Stimulated activated CD4-positive, alpha-beta T cell treated with anti-CD3 and anti-CD28 coated beads, Interleukin-15, amount 100 ng/mL, for 48 hours (primary cell): ENCODE measurements at places on chromosomes 1 and 21.

GRCh38 chr1:238377280-238377919 lies 486.7 kb upstream of the ZP4 start:
- DNase-seq = no peak

DNA sequence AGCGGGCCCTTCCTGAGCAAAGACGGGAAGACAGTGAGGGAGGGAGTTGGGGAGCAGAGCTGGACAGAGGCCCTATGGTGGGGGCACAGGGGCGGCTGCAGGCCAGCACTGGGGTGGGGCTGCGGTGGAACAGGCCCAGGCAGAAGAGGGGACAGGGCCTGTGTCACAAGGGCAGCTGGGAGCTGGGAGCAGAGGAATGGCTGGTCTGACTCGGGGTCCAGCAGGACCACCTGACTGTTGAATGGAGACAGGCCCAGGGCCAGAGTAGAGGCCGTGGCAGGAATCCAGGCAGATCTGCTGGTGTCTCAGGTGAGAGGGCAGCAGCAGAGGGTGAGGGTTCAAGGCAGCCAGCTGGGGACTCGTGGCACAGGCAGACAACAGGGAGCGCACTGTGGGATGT lies 25.3 kb downstream of the CTNNBIP1 start:
- no peak for DNase-seq

DNA sequence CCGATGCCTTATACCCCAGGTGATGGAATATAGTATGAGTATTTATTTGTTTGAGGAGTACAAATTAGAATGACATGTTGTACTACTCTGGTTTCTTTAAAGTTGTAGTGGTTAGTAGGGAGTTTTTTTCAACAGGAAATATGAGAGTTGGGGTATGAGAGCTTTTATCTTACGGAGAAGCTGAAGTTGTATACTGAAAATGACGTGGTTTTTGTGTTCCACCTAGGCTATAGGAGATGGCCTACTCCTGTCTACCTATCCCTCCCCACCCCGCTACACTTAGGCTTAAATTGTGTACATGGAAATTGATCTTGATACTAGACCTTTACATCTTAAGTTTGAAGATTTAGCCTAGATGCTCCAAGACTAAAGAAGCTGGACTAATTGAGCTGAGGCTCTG lies 6.8 kb upstream of the HAX1 start:
- DNase-seq = no peak

- no peak for DNase-seq
These were observed 42.9 kb downstream of the MPZL1 start for GRCh38 chr1:167764458-167765330.

DNA sequence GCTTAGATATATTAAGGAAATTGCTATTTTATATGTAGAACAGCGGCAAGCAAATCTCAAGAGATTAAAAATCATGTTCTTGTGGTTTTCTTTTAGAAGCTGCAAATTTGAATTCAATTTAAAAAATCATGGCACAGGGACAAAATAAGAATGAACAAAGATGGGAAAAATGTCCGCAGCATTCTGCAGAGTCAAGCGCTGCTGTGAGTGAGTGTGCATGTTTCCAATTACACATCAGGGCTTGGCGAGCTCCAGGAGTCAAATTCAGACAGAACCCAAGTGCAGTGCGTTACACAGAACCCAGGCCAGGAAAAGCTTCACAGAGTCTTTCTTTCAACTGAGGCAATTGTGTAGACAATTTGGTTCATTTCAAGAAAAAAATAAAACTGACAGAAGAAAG lies 33.3 kb upstream of the ERG start:
- DNase-seq = no peak

DNA sequence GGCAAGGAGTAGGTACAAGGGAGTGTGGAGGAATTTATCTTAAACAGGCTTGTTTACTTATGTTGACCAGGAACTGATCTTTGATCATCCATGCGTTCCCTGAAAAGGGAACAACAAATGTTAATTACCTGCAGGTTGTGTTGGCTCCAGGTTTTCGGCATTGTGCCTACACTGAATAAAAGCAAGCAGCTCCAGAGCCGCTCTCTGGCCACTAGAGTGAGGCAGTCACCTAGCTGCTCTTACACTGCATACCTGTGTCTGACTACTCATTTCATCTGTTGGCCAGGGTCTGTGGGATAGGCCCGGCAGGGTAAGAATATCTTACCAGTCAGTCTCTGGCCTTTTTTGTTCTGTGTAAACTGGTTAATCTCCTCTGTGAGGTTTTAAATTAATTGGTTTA lies 183.6 kb downstream of the HFM1 start:
- DNase-seq = no peak

- no peak for DNase-seq
These were observed 49.4 kb downstream of the NID1 start for GRCh38 chr1:236015539-236015938.

- peak; percentile 15 for DNase-seq
These were observed 13.0 kb downstream of the CHIT1 start for GRCh38 chr1:203216274-203217138.
